Smooth muscle cell of trachea (primary cell): ENCODE measurements at places on chromosomes 7 and 10. TPM values are rescaled to one million over a fixed set of nuclear protein-coding genes. Genes with fewer than 3 reads are reported as not detected.

The TEX47 gene
- total RNA-seq, result not detected in 2 replicates

The WNT8B gene
- not detected in 2 replicates for total RNA-seq

The CDK14 gene
- 42.8 and 68.5 TPM in 2 replicates for total RNA-seq

The ZNF736 gene
- total RNA-seq, result 9.4 and 12.4 TPM in 2 replicates

The RNF148 gene
- total RNA-seq, result 0.33 and 1.3 TPM in 2 replicates
